Lung (tissue), 17 donors: ENCODE measurements at places on chromosomes 3 and 15. TPM values are rescaled to one million over a fixed set of nuclear protein-coding genes. Genes with fewer than 3 reads are reported as not detected.

GRCh38 chr3:122688996-122689395 lies 8.4 kb downstream of the PARP14 start:
- H3K27me3 ChIP-seq: no peaks in the 10 kb centered on the region
- no peak overlapping the region for H3K4me3 ChIP-seq
- peaks cover 31% of the 10 kb centered on the region for H3K36me3 ChIP-seq
- no peak overlapping the region for H3K27ac ChIP-seq
- H3K4me1 ChIP-seq: no peaks in the 10 kb centered on the region

GRCh38 chr3:192336286-192336685 lies 391.1 kb downstream of the FGF12 start:
- no peak overlapping the region for H3K4me3 ChIP-seq
- no peak overlapping the region for H3K27ac ChIP-seq
- no peaks in the 10 kb centered on the region for H3K27me3 ChIP-seq
- H3K4me1 ChIP-seq: no peaks in the 10 kb centered on the region
- no peak for DNase-seq

Gene TRAK1
- total RNA-seq: 65.4 TPM

DNA sequence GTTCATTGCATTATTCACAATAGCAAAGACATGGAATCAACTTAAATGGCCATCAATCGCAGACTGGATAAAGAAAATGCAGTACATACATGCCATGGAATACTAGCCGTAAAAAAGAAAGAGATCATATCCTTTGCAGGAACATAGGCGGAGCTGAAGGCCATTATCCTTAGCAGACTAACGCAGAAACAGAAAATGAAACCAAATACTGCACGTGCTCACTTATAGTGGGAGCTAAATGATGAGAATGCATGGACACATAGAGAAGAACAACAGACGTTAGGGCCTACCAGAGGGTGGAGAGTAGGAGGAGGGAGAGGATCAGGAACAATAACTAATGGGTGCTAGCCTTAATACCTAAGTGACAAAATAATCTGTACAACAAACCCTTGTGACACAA lies 57.9 kb downstream of the RASA2 start:
- no peaks in the 10 kb centered on the region for H3K4me1 ChIP-seq
- H3K27ac ChIP-seq: no peak overlapping the region
- DNase-seq: no peak
- H3K36me3 ChIP-seq: no peaks in the 10 kb centered on the region
- no peak overlapping the region for H3K4me3 ChIP-seq

- no peaks in the 10 kb centered on the region for H3K4me1 ChIP-seq
- H3K27me3 ChIP-seq: peaks cover 35% of the 10 kb centered on the region
- peak; percentile 90 for DNase-seq
- H3K36me3 ChIP-seq: no peaks in the 10 kb centered on the region
Observed at GRCh38 chr3:141052201-141053069, 1.3 kb downstream of the SPSB4 start.

- H3K27me3 ChIP-seq: no peaks in the 10 kb centered on the region
- no peaks in the 10 kb centered on the region for H3K4me1 ChIP-seq
- H3K27ac ChIP-seq: no peak overlapping the region
Observed at GRCh38 chr3:147854542-147854941, 445.4 kb downstream of the ZIC1 start.

GRCh38 chr3:139441656-139442055 lies 34.7 kb downstream of the RBP2 start:
- no peaks in the 10 kb centered on the region for H3K27me3 ChIP-seq
- no peaks in the 10 kb centered on the region for H3K36me3 ChIP-seq
- H3K4me1 ChIP-seq: no peaks in the 10 kb centered on the region
- no peak for DNase-seq
- H3K4me3 ChIP-seq: no peak overlapping the region

Gene NEK11
- 14.7 TPM for total RNA-seq

- H3K4me3 ChIP-seq: no peak overlapping the region
- H3K36me3 ChIP-seq: no peaks in the 10 kb centered on the region
- DNase-seq: no peak
- no peak overlapping the region for H3K27ac ChIP-seq
Observed at GRCh38 chr3:33932010-33932764, 133.8 kb downstream of the PDCD6IP start.

DNA sequence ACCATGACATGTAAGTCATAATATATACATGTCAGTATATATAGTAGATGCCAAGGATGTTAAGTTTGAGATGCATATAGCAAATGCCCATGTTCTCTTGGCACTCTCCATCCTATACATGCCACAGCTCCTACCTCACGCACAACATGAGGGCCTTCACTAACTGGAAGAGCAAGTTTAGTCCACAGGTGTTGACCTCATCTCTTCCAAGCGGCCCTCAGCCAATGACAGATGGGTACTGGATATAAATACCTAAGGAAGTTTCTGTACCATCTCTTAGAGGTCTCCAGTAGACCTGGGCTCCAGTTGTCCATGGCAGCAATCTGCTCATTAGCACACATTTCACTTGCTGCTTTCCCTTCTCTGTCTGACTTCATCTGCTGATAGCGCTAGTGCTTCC lies 43.3 kb upstream of the CMC1 start:
- no peaks in the 10 kb centered on the region for H3K27me3 ChIP-seq
- H3K36me3 ChIP-seq: no peaks in the 10 kb centered on the region
- no peak overlapping the region for H3K27ac ChIP-seq
- no peak overlapping the region for H3K4me3 ChIP-seq
- no peak for DNase-seq
- H3K4me1 ChIP-seq: no peaks in the 10 kb centered on the region

DNA sequence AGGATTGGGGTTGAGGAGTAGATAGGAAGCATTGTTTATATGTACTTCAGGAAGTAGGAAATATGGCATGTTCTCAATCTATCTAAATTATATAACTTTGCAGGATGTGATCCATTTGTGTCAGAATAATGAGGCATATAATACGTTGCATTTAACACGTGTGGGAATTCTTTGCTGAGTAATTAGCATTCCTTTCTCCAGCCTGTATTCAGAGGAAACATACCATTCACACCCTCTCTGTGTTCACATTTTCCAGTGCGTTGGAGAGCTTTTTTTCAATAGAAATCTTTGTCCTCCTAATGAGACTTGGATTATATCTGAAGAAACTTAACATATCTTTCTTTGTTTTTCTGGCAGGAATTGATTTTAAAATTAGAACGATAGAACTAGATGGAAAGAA lies 33.0 kb upstream of the APH1B start:
- H3K27ac ChIP-seq: no peak overlapping the region
- H3K4me3 ChIP-seq: no peak overlapping the region
- no peaks in the 10 kb centered on the region for H3K27me3 ChIP-seq
- H3K4me1 ChIP-seq: peaks cover 28% of the 10 kb centered on the region
- peak; percentile 63 for DNase-seq
- H3K36me3 ChIP-seq: no peaks in the 10 kb centered on the region

GRCh38 chr3:110814170-110815007 lies 257.2 kb upstream of the NECTIN3 start:
- no peak overlapping the region for H3K4me3 ChIP-seq
- DNase-seq: no peak
- H3K27me3 ChIP-seq: no peaks in the 10 kb centered on the region
- no peaks in the 10 kb centered on the region for H3K4me1 ChIP-seq

Gene TM4SF1
- 177 TPM for total RNA-seq

- H3K27me3 ChIP-seq: no peaks in the 10 kb centered on the region
- no peaks in the 10 kb centered on the region for H3K36me3 ChIP-seq
- peaks cover 5% of the 10 kb centered on the region for H3K4me1 ChIP-seq
Observed at GRCh38 chr3:28743831-28744230, 395.2 kb upstream of the AZI2 start.

GRCh38 chr3:189849262-189849661 lies 218.1 kb downstream of the TP63 start:
- no peaks in the 10 kb centered on the region for H3K36me3 ChIP-seq
- H3K4me3 ChIP-seq: no peak overlapping the region
- H3K27ac ChIP-seq: no peak overlapping the region
- no peaks in the 10 kb centered on the region for H3K4me1 ChIP-seq
- no peaks in the 10 kb centered on the region for H3K27me3 ChIP-seq

Gene MESP1
- total RNA-seq: 3.1 TPM

Gene PPP1R14D
- not detected for total RNA-seq

Gene RBPMS2
- total RNA-seq: 3.9 TPM

DNA sequence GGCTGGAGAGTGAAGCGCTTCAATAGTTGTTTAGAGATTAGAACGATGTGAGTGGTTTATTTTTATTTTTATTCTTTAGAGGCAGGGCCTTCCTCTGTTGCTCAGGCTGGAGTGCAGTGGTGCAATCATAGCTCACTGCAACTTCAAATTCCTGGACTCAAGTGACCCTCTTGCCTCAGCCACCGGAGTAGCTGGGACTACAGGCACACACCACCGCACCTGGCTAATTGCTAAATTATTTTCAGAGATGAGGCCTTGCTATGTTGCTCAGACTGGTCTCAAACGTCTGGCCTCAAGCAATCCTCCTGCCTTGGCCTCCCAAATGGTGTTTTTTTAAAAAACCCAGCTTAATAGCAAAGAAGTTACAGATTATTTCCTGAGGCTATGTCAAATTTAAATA lies 29.0 kb downstream of the PPARG start:
- H3K4me3 ChIP-seq: no peak overlapping the region
- no peak for DNase-seq
- peaks cover 2% of the 10 kb centered on the region for H3K4me1 ChIP-seq
- peaks cover 6% of the 10 kb centered on the region for H3K27me3 ChIP-seq
- no peaks in the 10 kb centered on the region for H3K36me3 ChIP-seq

DNA sequence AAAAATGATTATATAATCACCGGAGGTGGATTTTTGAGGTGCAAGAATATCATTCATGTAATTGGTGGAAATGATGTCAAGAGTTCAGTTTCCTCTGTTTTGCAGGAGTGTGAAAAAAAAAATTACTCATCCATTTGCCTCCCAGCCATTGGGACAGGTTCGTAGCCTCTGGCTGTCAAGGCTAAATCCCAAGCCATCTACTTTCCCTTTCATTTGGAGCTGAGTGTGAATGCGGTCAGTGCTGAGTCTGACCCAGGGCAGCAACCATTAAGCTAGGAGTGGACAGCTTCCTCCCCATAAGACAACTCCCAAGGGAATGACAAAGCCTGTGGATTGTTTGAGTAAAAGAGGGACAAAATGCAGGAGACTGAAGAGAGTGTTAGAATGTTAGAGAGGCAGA lies 33.6 kb downstream of the PARP14 start:
- no peak overlapping the region for H3K4me3 ChIP-seq
- DNase-seq: no peak
- no peaks in the 10 kb centered on the region for H3K27me3 ChIP-seq

GRCh38 chr3:3631114-3631513 lies 168.1 kb upstream of the LRRN1 start:
- H3K27ac ChIP-seq: no peak overlapping the region
- no peaks in the 10 kb centered on the region for H3K4me1 ChIP-seq
- H3K36me3 ChIP-seq: no peaks in the 10 kb centered on the region

Gene GTF2E1
- 13.7 TPM for total RNA-seq

- no peak overlapping the region for H3K27ac ChIP-seq
- no peaks in the 10 kb centered on the region for H3K27me3 ChIP-seq
- no peak for DNase-seq
Observed at GRCh38 chr3:148367756-148368155, 329.9 kb upstream of the AGTR1 start.

GRCh38 chr3:86481031-86481430 lies 509.9 kb downstream of the VGLL3 start:
- no peaks in the 10 kb centered on the region for H3K4me1 ChIP-seq
- no peak overlapping the region for H3K27ac ChIP-seq
- H3K4me3 ChIP-seq: no peak overlapping the region
- DNase-seq: no peak

- H3K27ac ChIP-seq: no peak overlapping the region
- no peaks in the 10 kb centered on the region for H3K27me3 ChIP-seq
- DNase-seq: no peak
- H3K36me3 ChIP-seq: no peaks in the 10 kb centered on the region
Observed at GRCh38 chr3:95029644-95030043, 966.8 kb downstream of the NSUN3 start.

- no peak for DNase-seq
- H3K4me1 ChIP-seq: no peaks in the 10 kb centered on the region
- H3K27ac ChIP-seq: no peak overlapping the region
- no peak overlapping the region for H3K4me3 ChIP-seq
- H3K36me3 ChIP-seq: no peaks in the 10 kb centered on the region
Observed at GRCh38 chr3:55286693-55287092, 200.4 kb downstream of the WNT5A start.

DNA sequence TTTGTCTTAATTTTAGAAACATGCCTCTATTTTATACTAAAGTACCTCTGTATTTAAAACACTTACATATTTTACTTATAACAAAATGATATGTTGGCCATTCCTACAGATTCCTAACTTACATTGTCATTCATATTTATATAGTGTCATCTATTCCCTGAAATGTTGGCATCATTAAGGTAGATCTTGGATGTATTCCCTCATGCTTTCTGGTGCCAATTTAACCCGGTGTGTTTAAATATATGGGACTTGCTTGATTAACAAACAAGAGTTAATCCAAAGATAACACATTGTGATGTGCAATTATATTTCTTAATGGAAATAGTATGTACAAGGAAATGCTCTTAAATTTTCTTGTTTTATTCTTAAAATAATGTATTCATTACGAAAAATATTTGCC lies 352.3 kb downstream of the NAALADL2 start:
- no peak overlapping the region for H3K4me3 ChIP-seq
- no peak for DNase-seq
- no peaks in the 10 kb centered on the region for H3K4me1 ChIP-seq
- H3K36me3 ChIP-seq: no peaks in the 10 kb centered on the region

GRCh38 chr3:12965999-12966846 lies 107.0 kb downstream of the IQSEC1 start:
- no peaks in the 10 kb centered on the region for H3K27me3 ChIP-seq
- H3K36me3 ChIP-seq: no peaks in the 10 kb centered on the region
- peak; percentile 31 for DNase-seq
- H3K4me1 ChIP-seq: peaks cover 36% of the 10 kb centered on the region

Gene CATSPER2
- total RNA-seq: 5.6 TPM

- peaks cover 13% of the 10 kb centered on the region for H3K4me1 ChIP-seq
- peak overlapping the region; percentile 84 for H3K27ac ChIP-seq
- peak; percentile 90 for DNase-seq
- H3K4me3 ChIP-seq: no peak overlapping the region
- no peaks in the 10 kb centered on the region for H3K36me3 ChIP-seq
Observed at GRCh38 chr3:188950832-188951489, 220.8 kb upstream of the TPRG1 start.

DNA sequence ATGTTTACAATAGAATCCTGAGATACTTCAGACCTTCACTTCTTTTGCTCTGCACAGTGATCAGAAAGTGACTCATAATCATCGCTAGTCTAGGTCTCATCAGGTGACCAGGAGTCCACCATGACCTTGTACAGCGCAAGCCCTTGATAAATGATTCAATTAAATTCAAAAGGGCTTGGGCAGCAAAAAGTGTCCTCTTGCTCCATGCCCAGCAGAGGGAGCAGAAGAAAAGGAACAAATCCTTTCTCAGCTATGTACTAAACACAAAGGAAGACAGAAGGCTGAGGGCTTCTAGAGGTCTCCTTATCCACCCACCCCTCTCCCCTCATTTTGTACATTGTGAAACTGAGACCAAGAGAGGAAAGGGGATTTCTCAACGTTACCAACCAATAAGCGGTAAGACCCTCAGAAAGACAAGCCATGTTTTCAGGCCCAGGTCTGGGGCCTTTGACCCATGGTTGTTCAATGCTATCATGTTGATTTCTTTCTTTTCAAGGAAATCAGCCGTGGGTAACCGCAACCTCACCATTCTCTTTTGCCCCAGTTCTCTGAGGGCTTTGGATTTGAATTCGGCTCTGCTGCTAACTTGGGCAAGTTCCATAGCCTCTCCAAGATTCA lies 74.8 kb downstream of the AQP9 start:
- no peak for DNase-seq
- H3K27me3 ChIP-seq: no peaks in the 10 kb centered on the region
- peaks cover 3% of the 10 kb centered on the region for H3K4me1 ChIP-seq
- no peaks in the 10 kb centered on the region for H3K36me3 ChIP-seq
- no peak overlapping the region for H3K27ac ChIP-seq
- H3K4me3 ChIP-seq: no peak overlapping the region
